ENCODE measurements at places on chromosomes 5 and 9.

DNA sequence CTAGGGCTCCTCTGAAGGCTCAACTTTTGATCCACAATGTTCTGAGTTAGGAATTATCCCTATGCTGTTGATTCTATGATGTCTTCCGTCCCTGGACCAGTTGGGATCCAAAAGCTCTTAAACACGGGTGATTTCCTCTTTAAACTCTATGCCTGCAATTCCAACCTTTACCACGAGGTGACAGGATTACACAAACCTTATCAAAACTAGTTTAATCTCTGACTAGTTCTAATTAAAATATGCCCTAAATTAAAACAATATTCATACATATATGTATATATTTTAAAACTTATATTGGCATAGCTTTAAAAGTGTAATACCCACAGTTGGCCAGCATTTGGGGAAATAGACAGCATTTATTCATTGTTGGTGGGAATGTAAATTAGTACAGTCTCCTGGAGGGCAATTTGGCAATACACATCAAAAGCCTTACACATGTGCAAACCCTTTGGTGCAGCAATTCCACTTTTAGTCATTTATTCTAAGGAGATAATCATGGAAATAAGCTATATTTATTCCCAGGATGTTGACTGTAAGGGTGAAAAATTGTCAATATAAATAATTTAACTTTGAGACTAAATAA, 51.6 kb upstream of the PHYKPL start:
- no peak for DNase-seq

- no peak for DNase-seq
These were observed 36.4 kb upstream of the ANGPTL2 start for GRCh38 chr9:127158786-127159324.

GRCh38 chr5:14388741-14389140, 192.9 kb upstream of the OTULINL start:
- DNase-seq: no peak

DNA sequence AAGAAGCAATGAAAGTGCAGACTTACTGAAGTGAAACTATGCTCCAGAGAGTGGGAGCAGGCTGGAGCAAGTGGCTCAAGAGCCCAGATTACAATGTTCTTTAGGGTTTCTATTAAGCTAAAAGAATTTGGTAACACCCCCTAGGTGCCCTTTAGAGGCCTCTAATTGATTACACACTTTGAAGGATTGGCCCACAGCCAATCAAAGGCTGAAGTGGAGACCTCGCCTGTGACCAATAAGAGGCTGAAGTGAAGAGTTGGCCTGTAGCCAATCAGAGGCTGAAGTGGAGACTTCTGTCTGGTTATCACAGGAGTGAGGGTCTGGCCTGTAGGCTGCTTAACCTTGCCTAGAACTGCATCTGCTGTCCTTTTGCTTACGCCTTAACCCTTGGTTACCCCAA, 46.7 kb upstream of the SPATA31C2 start:
- DNase-seq: no peak

DNA sequence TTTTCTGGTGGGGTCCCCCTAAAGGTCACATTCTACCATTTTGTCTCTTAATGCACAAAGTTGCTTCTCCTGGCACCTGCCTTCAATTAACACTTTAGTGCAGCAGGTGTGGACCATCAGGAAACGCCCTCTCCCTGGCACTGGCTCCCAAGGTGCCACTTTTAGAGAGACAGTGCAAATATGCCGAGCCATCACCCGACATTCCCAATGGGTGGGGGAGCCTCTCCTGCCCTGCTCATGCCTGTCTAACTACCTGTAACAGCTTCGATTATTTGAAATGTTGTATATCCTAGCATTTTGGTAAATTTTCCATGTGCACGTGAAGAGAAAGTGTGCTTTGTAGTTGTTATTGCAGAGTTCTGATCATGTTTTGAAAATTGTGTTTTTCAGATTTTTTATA, 13.2 kb upstream of the LRRC14B start:
- no peak for DNase-seq

Measured in activated CD4-positive, alpha-beta T cell treated with anti-CD3 and anti-CD28 coated beads for 24 hours (primary cell).